ENCODE measurements at places on chromosomes 16 and 17.

- DNase-seq: no peak
Measured at GRCh38 chr16:6682142-6682811, 650.4 kb upstream of the RBFOX1 start.

- peak; percentile 70 for DNase-seq
Measured at GRCh38 chr17:40608061-40608581, 39.5 kb downstream of the SMARCE1 start.

GRCh38 chr16:81327011-81327410, 12.2 kb downstream of the GAN start:
- no peak for DNase-seq

GRCh38 chr16:27703545-27703944, 153.6 kb downstream of the KATNIP start:
- DNase-seq: no peak

DNA sequence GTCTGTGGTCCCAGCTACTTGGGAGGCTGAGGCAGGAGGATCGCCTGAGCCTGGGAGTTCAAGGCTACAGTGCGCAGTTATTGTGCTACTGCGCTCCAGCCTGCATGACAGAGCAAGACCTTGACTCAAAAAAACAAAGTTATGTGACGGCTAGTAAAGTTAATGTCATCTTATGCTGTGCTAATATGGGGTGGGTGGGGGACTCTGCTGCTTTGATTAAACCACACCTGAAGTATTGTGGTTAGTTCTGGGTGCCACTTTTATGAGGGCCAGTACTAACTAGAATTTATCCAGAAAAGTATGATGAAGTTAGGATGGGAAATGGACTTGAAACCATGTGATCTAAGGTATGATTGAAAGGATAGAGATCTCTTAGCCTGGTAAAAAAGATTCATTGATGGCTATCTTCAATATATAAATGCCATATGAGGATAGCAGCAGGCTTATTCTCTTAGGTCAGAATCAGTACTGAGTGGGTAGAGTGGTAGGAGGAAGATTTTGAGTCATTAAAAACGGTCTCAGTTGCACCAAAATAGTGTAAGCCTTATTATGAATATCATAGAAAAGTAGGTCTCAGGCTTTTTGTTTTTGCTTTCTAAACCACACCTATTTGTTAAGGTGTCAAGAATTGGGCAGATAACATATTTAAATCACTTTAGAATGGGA, 5.6 kb downstream of the WSB1 start:
- DNase-seq: no peak

DNA sequence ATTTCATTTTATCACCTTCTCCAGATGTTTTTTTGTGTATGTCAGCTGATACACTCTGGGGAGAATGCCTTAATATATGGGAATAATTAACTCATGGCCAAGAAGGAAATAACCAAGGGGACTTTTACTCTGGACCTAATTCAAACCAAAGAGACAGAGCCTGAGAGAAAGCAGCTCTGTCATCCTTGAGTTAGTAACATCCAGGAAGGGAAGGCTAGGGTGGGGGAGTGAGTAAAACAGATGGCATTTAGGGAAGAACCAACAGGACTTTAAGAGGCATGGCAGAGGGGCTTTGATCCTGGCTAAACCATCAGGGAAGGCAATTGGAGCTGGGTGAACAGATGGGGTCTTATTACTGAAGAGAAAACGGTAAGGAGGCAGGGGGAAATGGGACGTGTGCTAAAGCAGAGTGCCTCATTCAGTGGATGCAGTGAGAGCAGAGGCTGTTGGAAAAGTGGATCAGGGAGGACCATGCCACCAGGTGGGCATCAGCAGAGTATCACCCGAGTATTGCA, 2.5 kb upstream of the SMPD3 start:
- DNase-seq: no peak

GRCh38 chr17:17103160-17103559, 60.9 kb downstream of the MPRIP start:
- DNase-seq: no peak

GRCh38 chr16:53090286-53090590, 35.4 kb downstream of the CHD9 start:
- no peak for DNase-seq

- DNase-seq: peak; percentile 70
Measured at GRCh38 chr17:77846531-77847085, 111.9 kb upstream of the TNRC6C start.

DNA sequence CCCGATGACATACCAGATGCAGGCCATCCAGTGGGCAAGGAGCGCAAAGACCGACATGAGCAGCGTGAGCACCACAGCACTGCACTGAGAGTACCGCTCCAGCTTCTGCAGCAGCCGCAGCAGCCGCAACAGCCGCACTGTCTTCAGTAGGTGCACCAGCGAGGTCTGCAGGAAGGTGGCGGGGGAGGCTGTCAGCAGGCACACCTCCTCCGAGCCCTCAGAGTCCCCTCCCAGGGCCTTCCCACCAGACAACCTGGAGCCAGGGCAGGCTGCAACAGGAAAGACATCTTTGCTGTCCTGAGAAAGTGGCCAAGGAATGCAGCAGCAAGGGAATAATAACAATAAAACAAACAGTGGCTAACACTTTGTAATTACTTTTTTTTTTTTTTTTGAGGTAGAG, 9.1 kb downstream of the KCNH4 start:
- DNase-seq: no peak

GRCh38 chr17:29825604-29826003, 104.4 kb downstream of the SSH2 start:
- no peak for DNase-seq

GRCh38 chr17:32482568-32483320, 4.0 kb upstream of the CDK5R1 start:
- no peak for DNase-seq

- DNase-seq: no peak
Measured at GRCh38 chr16:48574766-48575165, 35.2 kb downstream of the N4BP1 start.

DNA sequence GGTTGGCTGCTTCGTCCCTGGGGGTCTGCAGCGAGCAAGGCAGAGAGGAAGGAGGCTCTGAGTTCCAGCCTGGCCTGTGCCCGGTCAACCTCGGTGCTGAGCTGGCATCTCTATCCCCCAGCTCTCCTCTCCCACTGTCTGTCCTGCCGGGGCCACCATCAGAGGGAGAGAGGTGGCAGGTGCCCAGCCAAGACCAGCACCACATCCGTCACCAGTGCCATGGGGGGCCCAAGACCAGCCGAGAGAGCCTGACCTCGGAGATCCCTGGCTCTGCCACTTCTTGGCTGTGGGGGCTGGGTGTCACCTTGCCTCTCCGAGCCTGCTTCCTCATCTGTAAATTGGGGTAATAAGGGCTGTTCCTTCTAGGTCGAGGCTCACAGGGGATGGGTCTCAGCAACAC, 560 bp upstream of the P2RX1 start:
- no peak for DNase-seq

DNA sequence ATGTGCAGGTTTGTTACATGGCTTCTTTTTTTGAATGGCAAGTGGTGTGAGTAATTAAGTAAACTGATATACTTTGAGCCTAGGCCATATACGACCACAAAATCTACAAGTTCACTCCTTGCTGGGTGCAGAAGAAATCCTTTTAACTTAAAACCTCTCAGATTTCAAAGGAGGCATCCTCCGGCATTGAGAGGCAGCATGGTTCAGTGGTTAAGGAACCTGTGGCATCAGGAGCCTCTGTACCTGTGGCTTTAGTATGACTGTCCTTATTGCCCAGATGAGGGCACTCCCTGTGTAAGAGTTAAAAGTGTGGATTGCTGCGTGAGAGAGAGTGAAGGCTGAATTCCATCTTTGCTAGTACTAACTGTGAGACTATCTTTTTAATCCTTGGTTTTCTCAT, 3.3 kb downstream of the NLRP1 start:
- DNase-seq: no peak

- DNase-seq: no peak
Measured at GRCh38 chr17:37744961-37745800, at the start of gene HNF1B. HNF1B (minus strand) TSS chr17:37745059; CDS start chr17:37744884, 175 bp downstream.

DNA sequence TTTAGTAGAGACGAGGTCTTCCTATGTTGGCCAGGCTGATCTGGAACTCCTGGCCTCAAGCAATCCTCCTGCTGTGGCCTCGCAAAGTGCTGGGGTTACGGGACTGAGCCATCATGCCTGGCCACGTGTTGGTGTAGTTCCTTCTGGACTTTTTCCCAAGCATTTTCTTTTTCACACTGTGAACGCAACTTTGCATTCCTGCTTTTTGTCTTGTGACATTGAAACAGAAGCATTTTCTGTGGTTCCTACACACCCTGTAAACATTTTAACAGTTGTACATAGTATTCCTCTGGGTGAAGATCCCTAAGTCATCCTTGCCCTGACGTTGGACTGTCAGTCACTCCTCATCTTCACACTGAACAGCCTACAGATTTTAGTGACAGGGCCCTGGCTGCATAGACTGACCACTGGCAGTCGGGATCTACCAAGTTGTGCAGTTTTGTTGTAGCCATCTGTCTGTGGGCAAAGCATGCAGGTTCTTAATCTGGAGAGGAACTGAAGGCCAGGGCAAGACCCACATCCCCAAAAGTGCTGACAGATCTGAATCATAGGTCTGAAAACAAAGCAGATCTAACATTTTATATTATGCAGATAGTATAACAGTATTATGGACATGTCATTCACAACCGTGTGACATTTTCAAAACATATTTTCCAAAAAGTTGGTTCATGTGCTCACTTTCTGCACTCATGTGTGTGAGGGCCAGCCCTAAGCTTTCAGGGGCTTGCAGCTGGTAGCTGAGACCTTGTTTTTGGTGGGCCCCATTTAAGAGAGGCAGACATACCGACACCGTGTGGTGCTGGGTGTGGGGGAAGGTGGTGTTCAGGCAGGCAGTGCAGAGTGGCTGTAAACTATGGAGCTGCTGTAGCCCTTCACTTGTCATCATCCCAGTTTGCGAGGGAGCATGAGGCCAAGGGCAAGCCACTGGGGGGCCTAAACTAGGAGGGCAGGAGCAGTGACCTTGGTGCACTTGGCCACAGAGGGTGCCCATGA, 59.9 kb downstream of the EPN2 start:
- no peak for DNase-seq

Data from activated CD8-positive, alpha-beta memory T cell treated with anti-CD3 and anti-CD28 coated beads for 24 hours (primary cell).